ENCODE measurements at places on chromosomes 5 and 9. TPM values are rescaled to one million over a fixed set of nuclear protein-coding genes. Genes with fewer than 3 reads are reported as not detected.

The GABRA6 gene
- not detected for total RNA-seq

The TSSK1B gene
- total RNA-seq = under 0.01 TPM

The F2RL1 gene
- total RNA-seq = 9.4 TPM

The FOXD1 gene
- total RNA-seq = 3.2 TPM
